Bronchial epithelial cell (primary cell): ENCODE measurements at places on chromosomes 12 and 14.

GRCh38 chr14:51869411-51870100 is 9.1 kb downstream of the GNG2 start:
- DNase-seq = no peak

GRCh38 chr14:104863923-104864266 is 1.2 kb upstream of the CEP170B start:
- DNase-seq = no peak

GRCh38 chr12:130707571-130707891 is 8.6 kb downstream of the RIMBP2 start:
- no peak for DNase-seq

GRCh38 chr12:51635346-51635745 is 44.3 kb downstream of the SCN8A start:
- peak; percentile 43 for DNase-seq

GRCh38 chr14:21244544-21244943 is 24.7 kb downstream of the HNRNPC start:
- peak; percentile 62 for DNase-seq

GRCh38 chr12:109264943-109265650 is 44.0 kb downstream of the FOXN4 start:
- no peak for DNase-seq
